Amniotic stem cell (primary cell): ENCODE measurements at places on chromosomes 6 and 20.

GRCh38 chr6:89997456-89998445 lies 103.5 kb downstream of the GJA10 start:
- DNase-seq, result no peak

DNA sequence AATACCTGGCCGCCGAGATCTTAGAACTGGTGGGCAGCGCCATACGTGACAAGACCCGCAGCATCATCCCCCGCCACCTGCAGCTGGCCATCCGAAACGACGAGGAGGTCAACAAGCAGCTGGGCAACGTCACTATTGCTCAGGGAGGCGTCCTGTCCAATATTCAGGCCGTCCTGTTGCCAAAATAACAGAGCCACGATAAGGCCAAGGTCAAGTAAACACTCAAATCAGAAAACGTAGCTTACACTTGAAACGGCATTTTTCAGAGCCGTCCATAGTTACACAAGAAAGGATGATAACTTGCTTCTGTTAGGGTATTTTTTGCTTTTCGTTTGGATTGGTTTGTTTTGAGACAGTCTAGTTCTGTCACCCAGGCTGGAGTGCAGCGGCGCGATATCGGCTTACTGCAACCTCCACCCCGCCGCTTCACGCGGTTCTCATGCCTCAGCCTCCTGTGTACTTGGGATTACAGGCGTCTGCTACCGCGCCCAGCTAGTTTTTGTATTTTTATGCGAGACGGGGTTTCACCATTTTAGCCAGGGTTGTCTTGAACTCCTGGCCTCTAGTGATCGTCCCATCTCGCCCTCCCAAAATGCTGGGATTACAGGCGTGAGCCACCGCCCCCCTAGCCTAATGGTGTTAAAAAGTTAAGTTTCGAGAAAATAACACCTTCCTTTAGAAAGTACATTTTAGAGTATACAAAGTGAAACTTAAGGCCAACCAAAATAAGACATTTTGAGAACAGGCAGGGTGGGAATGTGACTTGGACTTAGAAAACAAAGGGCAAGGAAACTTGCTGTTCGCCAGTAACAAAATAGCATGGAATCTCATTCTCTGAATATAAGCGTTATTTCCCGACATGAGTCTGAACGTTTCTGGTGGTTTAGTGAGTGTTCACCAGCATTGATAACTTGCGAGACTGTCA lies 42.8 kb upstream of the HFE start:
- no peak for DNase-seq

GRCh38 chr6:27251606-27252251 lies 4.2 kb downstream of the PRSS16 start:
- no peak for DNase-seq

- no peak for DNase-seq
Observed at GRCh38 chr6:96812077-96812703, 25.1 kb downstream of the GPR63 start.

- DNase-seq, result no peak
Observed at GRCh38 chr20:23928788-23929187, 49.2 kb upstream of the CST5 start.

DNA sequence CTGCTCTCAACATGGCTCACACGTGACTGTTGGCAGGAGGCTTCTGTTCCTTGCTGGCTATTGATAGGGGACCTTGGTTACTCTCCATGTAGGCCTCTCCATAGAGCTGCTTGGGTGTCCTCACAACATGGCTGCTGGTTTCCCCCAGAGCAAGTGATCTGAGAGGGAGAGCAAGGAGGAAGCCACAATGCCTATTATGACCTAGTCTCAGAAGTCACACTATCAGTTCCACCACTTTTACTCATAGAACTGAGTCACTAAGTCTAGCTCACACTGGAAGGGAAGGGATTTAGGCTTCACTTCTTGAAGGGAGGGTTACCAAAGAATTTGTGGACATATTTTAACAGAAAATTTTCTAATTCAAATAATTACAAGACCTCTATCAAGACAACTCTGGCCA lies 8.7 kb upstream of the NOP56 start:
- no peak for DNase-seq

GRCh38 chr6:42171813-42172581 lies 1.2 kb upstream of the GUCA1A start:
- DNase-seq, result no peak

DNA sequence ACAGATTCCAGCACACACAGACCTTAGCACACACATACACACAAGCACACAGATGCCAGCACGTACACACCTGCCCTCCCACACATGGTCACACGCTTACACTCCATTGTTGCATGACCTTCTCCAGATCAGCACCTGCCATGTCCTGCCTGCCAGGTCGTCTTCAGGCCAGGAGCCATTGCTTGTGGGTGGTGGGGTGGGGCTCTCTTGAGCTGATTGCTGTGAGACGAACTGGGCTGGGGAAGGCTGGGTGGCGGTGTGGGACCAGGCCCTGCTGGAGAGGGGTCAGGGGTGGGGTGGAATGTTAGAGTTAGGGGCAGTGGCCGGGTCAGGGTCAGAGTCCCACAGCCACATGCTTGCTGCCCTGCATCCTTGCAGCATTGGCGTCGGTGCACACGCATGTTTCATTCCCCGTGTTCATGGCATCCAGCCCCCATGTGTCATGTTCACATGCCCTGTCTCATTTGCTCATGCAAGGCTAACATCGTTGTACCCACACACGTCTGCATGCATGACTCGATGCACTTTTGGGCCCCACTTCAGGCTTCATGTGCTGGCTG lies 6.5 kb upstream of the NPBWR2 start:
- no peak for DNase-seq

GRCh38 chr20:9884666-9885065 lies 45.8 kb upstream of the PAK5 start:
- DNase-seq, result no peak

- no peak for DNase-seq
Observed at GRCh38 chr6:44042261-44042988, 84.8 kb downstream of the MRPL14 start.

DNA sequence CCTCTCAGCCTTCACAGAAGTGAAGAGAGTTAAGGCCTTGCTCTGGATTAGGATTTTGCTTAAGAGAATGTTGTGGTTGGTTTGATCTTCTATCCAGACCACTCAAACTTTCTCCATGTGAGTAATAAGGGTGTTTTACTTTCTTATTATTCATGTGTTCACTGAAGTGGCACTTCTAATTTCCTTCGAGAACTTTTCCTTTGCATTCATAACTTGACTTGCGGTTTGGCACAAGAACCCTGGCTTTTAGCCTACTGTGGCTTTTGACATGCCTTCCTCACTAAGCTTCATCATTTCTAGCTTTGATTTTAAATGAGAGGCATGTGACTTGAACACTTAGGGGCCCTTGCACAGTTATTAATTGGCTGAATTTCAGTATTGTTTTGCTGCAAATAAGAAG lies 166.1 kb upstream of the OPRM1 start:
- DNase-seq, result no peak

GRCh38 chr6:37783856-37784584 lies 35.5 kb upstream of the ZFAND3 start:
- no peak for DNase-seq

GRCh38 chr6:18640754-18641153 lies 253.6 kb downstream of the RNF144B start:
- no peak for DNase-seq

- DNase-seq, result no peak
Observed at GRCh38 chr20:49306903-49307620, 29.2 kb upstream of the ZNFX1 start.

DNA sequence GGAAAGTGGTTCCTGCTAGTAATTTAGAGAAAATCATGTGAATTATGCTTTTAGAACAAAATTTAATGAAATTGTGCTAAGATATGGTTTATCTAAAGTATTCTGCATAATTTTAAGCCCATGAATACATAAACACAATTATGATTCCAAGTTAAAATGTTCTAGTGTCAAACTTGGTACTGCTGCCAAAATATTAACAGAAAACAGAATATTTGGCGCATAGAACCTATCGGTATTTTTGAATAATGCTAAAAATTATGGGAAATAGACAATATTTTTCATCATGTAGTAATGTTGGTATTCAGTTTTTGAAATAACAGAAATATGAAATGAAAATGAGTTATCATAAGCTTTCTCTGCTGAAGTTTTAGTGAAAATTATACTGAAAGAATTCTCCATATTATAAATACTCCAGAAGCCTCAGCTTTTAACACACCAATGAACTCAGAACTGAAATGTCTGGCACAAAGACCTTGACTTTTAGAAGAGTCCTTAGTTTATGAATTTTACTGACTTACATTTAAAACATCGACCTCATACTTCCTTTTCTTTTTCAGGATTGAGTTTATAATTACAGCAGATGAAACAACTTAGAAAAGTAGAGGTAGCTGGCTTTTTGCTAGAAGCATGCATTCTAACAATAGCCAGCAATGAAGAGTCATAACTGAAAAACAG lies 1192.3 kb upstream of the GJE1 start:
- DNase-seq, result no peak

DNA sequence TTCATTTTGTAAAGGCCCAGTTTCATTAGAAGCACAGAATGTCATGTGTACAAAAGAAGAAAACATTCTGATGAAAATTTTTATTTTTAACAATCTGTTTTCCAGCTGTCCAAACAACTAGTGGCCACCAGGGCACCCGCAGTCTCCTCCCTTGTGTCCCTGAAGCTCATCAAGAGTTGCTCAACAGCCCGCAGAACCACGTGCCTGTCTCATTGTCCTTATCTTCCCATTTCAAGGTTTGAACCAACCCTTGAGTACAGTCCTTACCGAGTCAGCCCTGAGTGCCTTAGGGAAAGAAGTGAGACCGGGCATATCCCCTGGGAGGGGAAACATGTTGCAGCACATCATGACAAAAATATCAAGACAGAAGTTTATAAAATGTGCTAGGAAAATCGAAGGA lies 15.9 kb upstream of the ZNF133 start:
- no peak for DNase-seq

GRCh38 chr6:14645221-14645620 lies 527.6 kb downstream of the CD83 start:
- no peak for DNase-seq

- DNase-seq, result no peak
Observed at GRCh38 chr6:24691550-24691949, 24.7 kb downstream of the ACOT13 start.

GRCh38 chr20:54485631-54486030 lies 10.2 kb downstream of the DOK5 start:
- DNase-seq, result no peak

DNA sequence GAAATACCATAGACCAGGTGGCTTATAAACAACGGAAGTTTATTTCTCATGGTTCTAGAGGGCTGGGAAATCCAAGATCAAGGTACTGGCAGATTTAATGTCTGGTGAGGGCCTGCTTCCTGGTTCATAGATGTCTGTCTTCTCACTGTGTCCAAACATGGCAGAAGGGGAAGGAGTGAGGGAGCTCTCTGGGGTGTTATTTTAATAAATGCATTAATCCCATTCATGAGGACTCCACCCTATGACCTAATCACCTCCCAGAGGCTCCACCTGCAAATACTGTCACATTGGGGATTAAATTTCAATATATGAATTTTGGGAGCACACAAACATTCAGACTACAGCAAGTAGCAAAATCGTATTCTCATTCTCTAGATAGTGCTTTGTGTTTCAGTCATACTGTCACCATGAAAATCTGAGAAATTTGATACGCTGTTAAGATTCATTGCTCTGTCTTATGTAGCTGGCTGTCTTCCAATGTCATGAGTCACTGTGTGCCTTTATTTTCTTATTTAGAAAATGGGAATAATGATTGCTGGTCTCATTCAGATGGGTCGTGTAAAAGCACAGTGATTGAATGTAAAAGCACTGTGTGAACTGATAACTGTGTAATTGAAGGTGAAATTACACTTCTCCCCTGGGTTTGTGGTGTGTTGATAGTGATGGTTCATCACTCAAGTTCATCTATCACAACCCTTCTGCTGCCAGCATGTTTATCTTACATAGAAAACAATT lies 8.9 kb upstream of the ERVFRD-1 start:
- no peak for DNase-seq

DNA sequence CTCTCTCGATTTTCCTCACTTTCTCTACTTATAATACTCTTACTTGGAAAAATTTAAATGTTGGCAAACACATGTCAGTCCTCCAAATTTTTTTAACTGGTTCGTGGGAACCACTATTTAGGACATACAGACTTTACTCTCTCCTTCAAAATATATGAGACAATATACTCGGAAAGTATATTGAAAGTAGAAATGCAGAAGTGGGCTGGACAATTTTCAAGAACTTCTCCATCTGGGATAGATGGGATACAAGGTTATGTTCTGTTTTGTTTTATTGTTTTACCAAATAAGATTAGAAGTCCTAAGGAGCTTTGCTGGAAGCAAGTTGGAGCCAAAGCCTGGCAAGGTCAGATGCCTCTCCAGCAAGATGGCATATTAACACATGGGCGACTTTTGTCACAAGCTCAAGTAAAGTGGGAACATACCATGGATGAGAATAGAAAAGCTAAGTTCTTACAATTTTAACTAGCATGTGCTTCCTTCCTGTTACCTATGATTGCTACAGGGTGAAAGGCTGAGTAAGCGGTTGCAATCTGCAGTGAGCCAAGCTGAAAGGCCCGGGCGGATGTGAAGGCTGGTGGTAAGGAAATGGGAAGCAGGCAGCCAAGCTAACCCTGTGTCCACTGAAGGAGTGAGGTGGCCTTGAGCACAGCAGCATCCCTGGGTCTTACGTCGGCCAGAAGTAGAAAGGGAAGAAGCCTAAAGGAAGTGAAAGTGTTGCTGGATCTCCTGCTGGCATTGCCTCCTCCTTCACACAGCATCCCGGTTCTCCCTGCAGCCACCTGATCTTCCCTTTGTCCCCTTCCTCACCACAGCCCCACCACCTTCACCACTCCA lies 7.1 kb downstream of the MAP3K5 start:
- no peak for DNase-seq

DNA sequence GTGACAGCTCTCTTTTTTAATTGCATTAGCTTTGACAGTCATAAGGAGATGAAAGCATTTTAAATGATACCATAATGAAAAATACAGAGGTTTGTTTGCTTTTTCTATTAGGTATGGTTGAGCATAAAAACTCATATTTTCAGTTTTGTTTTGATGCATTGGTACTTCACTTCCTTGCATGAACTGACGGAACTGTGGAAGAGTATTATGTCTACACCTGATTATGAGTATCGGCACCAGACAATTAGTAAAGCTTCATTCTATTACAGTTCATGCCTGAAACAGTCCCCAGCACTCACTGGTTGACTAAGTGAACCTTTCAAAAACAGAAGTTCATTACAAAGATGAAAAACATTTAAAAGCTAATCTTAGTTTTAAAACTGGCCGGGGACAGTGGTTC lies 593.0 kb downstream of the GRIK2 start:
- DNase-seq, result no peak

DNA sequence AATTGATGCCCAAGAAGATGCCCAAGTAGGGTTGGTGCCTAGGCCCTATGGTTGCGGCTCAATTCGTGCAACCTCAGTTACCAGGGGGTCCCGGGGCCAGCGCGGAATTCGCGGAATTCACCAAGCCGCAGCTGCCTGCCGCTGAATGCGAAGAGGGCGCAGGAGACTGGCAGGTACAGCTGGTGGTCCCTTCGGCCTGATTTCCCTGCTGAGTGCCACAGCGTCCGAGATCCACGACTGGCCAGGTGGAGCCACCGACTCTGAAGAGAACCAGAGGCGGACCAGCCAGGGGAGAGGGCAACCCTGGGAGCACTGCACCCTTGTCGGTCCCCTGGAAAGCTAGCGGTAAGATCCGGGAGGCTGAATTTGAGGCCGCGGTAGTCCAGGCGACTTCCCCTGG lies 6.8 kb upstream of the TFAP2D start:
- no peak for DNase-seq

GRCh38 chr6:137762168-137763090 lies 104.6 kb upstream of the TNFAIP3 start:
- no peak for DNase-seq

GRCh38 chr20:3633913-3634478 lies 29.2 kb downstream of the GFRA4 start:
- no peak for DNase-seq

- no peak for DNase-seq
Observed at GRCh38 chr20:58481481-58482021, 33.6 kb downstream of the APCDD1L start.
